ENCODE measurements at places on chromosomes 6 and 20.

DNA sequence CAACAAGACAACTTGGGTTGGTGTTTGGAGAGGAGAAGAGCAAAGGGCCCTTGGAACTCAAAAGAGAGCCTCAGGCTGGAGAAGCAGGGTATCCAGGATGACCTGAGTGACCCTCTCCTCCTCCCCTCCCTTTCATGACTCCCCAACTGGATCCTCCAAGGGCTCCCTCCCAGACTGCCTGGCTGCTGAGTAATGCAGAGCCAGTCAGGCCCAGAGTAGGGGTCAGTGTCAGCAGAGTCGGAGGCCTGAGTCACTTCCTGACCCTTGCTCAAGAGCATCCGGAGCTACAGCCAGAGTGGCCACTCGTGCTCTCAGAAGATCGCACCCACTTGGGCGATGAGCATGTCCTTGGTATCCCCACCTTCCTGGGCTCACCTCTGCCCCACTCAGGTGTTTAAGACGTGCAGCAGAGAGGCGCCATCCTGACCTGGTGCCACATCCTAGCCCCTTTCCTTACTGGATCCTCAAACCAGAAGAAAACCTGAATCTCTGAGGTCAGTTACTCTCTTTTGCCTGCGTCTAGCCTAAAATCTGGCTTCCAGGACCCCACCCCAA lies 2.8 kb upstream of the MAPK13 start:
- no peak for DNase-seq

DNA sequence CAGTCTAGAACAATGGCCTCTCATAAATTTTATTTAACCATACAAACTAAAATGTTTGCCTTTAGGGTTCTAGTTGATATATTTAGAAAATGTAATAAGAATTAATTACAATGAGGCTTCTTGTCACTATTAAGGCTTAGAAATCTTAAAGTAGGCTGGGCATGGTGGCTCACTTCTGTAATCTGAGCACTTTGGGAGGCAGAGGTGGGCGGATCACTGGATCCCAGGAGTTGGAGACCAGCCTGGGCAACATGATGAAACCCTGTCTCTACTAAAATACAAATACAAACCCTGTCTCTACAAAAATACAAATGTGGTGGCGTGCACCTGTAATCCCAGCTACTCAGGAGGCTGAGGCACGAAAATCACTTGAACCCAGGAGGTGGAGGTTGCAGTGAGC lies 99.0 kb upstream of the ADGRF1 start:
- DNase-seq, result no peak

DNA sequence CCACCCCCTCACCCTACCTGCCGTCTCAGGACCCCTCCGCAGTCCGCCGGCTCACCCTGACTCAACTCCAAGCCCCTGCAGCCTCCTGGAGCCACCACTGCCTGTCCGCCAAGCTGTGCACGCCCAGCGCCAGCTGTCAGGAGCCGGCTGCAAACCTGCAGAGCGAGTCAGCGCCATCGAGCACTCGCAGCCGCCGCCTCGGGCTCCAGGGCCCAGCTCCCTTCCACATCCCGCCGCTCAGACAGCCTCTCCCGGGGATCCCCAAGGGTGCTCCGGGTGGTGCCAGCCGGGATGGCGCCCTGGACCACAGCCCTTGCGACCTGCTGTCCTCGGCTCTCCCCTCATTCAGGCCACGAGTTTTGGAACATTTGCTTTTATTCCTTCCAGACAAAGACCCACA lies 4.3 kb downstream of the TNNC2 start:
- no peak for DNase-seq

DNA sequence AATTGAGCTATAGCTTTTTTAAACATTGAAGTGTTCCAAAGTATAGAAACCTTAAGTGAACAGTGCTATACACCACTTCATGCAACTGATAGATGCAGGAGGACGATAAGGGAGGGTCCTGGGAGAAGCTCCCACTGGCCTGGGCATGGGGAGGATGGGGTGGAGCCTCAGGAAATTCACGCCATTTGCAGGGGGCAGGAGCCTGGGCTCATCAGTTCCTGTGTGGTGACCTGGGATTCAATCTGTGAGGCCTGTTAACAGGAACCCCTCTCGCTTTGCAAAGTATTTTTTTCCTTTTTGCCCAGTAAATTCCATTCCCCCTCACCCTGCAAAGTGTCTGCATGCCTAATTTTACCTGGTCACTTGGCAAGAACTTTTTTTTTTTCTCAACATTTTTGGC lies 11.0 kb upstream of the ASCC3 start:
- no peak for DNase-seq

- DNase-seq, result no peak
Measured at GRCh38 chr20:49859807-49860206, 47.2 kb downstream of the SLC9A8 start.

DNA sequence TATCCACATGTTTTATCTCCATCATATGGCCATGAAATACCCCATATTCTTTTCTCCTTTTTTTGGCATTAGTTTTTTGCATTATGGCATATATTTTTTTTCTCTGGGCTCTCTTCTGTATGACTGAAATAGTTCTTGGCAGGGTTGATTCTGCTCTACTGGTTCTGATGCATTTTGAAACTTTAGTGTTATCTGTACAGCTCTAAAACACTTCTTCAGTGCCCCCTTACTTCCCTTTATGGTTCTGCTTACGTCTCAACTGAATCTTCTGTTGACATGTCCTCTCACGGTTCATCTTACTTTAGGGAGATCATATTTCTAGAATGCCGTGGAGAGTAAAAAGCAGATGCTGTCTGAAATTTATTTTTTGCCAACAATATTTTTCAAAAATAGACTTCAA lies 23.2 kb upstream of the TXNDC5 start:
- DNase-seq, result no peak
